H4 (cell line): ENCODE measurements at places on chromosomes 1 and 21.

- no peak for DNase-seq
Observed at GRCh38 chr1:32618673-32619221, 31.6 kb downstream of the ZBTB8OS start.

GRCh38 chr21:38310646-38311485 is 54.1 kb downstream of the KCNJ15 start:
- DNase-seq = no peak

- no peak for DNase-seq
Observed at GRCh38 chr1:228218513-228219244, 10.8 kb downstream of the OBSCN start.

- DNase-seq = no peak
Observed at GRCh38 chr1:29672416-29673227, 436.3 kb downstream of the PTPRU start.

GRCh38 chr1:174191349-174191862 is 32.1 kb downstream of the RABGAP1L start:
- no peak for DNase-seq

- DNase-seq = no peak
Observed at GRCh38 chr1:33393991-33394390, 36.9 kb downstream of the PHC2 start.

DNA sequence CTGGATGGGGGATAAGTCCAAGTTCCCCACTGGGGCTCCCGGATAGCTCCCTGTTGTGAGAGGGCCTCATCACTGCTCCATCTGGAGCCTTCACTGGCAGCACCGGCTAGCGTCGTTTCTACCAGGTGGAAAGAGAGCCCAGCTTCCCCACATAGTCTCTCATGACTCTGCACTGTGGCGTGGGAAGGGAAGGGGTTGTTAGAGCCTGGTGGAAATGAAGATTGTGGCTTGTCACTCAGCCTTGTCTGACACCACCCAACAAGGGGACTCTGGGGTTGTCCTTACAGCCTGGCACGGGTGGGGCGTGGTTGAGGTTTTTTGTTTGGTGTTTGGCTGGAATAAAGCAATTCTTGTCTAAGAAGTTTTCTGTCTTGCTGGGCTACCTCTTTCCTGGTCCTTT is 94.6 kb downstream of the ADARB1 start:
- no peak for DNase-seq

DNA sequence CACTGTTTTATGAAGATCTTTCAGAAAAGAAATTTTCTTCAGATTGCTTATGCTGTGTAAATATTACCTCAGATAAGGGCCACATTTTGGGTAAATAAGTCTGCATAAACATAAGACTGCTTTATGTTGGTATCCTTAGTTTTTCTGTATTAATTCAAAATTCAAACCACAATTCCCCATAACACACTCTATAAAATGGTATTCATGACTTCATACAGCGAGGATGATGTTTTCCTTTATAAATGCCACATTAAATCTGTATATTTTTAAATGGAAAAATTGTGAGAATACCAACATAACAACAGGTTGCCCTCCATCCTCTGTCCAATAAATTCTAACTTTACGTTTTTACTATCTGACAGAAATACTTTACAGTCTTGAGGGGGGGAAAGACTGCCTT is 248.7 kb upstream of the CXADR start:
- peak; percentile 17 for DNase-seq
